ENCODE measurements at places on chromosomes 11 and 22. TPM values are rescaled to one million over a fixed set of nuclear protein-coding genes. Genes with fewer than 3 reads are reported as not detected.

GRCh38 chr22:47148956-47149728 is 386.7 kb downstream of the TBC1D22A start:
- no peak for ATAC-seq

DNA sequence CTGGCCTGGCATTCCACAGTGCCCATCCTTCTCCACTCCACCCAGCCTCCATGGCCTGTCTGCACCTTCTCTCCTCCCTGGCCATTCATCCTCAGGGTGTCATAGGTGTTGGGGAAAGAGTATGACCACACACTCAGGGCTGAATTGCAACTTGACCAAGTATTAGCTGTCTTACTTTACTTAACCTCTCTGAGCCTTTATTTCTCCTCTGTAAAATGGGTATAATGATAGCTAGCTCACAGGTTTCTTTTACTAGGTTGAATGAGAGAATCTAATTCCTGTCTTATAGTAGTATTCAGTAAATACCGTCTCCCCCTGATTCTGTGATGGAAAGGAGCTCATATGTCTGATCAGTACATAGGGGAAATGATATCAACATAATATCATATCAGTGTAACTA is 16.0 kb downstream of the PANX1 start:
- no peak for ATAC-seq

- ATAC-seq: peak; percentile 53
Observed at GRCh38 chr11:88353835-88354496, 16.4 kb upstream of the CTSC start.

Gene SAC3D1
- 20.1 TPM for total RNA-seq

DNA sequence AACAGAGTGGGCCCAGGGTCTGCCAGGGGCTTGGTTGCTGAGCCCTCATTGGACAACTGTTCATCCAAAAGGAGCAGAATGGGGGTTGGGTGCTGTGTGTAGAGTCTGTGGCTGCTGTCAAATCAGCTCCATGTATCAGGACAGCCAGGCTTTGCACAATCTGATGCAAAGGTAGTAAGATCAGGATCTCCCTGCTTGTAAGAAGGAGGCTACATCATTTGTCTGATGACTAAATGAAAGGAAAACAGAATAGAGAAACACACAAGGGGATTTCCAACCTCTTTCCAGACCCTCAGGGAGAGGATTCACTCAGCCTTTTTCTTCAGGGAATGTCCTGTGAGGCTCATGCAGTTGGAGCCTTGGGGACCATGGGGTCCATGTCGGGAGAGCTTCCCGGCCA is 7.2 kb downstream of the MICAL2 start:
- ATAC-seq: peak; percentile 69

DNA sequence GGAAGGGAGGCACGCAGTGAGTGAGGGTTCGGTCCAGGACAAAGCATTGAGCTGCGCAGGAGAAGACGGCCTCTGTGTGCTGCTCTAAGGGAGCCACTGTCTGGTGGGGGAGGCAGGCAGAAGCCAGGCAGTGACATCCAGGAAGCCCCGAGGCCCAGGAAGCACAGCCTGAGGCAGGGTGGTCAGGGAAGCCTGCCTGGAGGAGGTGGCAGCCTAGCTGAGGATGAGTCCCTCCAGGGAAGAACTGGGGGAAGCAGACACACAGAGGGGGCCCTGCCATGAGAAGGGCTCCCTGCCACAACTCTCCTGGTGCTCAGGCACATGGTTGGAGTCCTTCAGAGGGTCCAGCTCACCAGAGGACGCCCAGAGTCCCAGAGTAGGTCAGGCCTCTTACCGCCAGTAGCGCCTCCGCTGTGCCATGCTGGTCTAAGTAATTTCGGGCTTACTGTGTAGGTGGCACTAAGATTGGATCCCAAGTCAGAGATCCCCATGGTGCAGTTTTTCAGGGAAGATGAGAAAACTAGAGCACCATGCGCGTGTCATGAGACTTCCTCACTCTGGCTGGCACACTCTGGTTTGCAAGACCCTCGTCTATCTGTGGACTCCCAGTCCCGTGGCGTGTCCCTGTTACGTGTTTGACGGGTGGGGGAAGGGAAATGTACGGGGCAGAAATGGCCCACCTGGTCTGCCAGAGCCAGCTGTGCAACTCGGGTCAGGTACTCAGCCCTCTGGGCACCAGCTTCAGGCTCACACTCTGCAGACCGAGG is 887.2 kb downstream of the BRD1 start:
- ATAC-seq: no peak

Gene KRTAP5-11
- not detected for total RNA-seq

DNA sequence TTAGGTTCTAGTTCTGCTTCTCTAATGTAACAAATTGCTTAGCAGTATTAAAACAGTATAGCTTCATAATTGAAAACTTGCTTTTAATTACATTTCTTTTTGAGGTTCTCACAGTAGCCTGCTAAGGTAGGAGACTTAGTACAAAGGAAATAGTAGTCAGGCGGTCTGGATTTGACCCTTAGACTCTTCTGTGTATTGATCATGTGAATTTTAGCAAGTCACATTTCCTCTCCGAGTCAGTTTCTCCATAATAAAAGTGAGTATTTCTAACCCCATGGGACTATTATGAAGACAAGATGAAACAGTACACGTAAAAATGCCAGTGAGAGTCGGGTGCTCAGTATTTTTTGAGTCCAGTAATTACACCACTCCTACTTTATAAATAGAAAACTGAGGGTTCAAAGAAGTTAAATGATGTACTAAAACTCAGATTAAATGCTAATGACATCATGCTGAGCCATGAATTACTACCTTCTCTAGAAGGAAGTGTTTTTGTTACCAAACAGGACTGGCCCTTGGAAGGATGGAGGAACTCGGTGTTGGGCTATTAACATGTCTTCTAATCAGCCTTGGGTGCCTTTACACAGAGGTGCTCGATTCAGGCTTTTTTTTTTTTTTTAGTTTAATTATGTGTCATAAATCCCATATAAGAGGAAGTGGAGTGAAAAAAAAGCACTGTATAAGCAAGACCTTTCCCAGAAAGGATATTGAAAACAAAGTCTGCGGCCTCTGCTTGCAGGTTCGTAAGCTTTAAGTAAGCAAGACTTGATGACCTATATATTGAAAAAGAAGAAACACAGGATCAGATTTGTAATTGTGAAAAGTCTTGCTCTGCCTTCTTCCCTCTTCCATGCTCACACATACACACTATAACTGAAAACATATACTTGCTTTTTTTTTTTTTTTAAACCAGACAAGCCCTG is 109.0 kb downstream of the EMSY start:
- peak; percentile 77 for ATAC-seq

Gene C22orf15
- not detected for total RNA-seq

- ATAC-seq: no peak
Observed at GRCh38 chr11:132045107-132045506, 674.7 kb downstream of the NTM start.

- ATAC-seq: no peak
Observed at GRCh38 chr22:48520884-48521588, 1306.6 kb downstream of the BRD1 start.

Gene DKK3
- total RNA-seq: not detected

DNA sequence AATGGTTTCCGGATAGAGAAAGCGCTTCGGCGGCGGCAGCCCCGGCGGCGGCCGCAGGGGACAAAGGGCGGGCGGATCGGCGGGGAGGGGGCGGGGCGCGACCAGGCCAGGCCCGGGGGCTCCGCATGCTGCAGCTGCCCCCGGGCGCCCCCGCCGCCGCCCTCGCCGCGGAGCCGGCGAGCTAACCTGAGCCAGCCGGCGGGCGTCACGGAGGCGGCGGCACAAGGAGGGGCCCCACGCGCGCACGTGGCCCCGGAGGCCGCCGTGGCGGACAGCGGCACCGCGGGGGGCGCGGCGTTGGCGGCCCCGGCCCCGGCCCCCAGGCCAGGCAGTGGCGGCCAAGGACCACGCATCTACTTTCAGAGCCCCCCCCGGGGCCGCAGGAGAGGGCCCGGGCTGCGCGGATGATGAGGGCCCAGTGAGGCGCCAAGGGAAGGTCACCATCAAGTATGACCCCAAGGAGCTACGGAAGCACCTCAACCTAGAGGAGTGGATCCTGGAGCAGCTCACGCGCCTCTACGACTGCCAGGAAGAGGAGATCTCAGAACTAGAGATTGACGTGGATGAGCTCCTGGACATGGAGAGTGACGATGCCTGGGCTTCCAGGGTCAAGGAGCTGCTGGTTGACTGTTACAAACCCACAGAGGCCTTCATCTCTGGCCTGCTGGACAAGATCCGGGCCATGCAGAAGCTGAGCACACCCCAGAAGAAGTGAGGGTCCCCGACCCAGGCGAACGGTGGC is 15.7 kb downstream of the PIK3IP1 start:
- ATAC-seq: no peak

- no peak for ATAC-seq
Observed at GRCh38 chr22:23548501-23549197, 31.4 kb downstream of the IGLL1 start.

Gene KIRREL3
- not detected for total RNA-seq

DNA sequence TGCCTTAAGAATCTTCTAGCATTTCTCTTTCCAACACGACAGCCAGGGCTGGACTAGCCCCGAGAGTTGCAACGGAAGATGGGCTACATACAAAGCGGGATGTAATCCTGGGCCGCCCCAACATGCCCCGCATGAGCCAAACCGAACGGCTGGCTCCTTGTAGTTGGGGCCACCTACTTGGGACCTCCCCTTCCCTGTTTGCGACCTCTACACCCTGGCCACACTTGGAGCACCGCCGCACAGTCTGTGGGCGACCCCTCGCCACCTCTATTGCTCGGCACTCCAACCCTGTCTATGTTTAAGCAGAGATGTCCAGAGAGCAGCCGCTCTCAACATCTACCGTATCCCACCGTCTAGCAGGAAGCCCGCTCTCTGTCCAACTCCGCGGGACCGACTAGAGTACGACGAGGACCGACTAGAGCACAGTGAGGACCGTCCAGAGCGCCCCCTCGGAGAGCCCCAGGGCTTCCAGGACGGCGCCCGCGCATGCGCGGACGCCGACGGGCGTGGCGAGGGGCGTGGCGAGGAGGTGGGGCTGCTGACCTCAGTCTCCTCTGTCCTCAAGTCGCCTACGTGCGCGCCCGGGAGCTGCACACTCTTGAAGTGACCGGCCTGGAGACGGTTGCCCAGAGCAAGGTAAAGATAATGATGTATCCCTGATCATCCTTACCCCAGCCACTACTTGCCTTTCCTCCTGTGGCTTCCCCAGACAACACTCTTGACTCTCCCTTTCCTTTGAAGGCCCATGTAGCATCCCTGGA is 32.3 kb downstream of the NEAT1 start:
- ATAC-seq: peak; percentile 95

Gene KRTAP5-8
- total RNA-seq: not detected

Gene KCNQ1OT1
- total RNA-seq: 0.64 TPM

DNA sequence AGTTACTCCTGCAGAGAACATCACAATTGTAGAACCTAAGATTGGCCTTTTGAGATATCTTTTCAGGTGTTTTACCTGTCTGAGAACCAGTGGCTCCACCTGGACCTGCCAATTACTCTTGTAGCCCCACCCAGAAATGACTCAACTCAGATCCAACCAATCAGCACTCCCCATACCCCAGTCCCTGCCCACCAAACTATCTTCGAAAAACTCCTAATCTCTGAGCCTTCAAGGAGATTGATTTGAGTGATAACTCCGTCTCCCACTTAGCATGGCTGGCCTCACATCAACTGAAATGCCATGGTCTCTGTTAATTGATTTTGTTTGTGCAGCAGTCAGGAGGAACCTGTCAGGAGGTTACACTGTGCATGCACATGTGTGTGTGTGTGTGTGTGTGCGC is 103.6 kb downstream of the MTNR1B start:
- ATAC-seq: no peak

Gene SH3BP1
- 118 TPM for total RNA-seq

- ATAC-seq: no peak
Observed at GRCh38 chr11:66007201-66007634, 4.6 kb upstream of the CST6 start.

DNA sequence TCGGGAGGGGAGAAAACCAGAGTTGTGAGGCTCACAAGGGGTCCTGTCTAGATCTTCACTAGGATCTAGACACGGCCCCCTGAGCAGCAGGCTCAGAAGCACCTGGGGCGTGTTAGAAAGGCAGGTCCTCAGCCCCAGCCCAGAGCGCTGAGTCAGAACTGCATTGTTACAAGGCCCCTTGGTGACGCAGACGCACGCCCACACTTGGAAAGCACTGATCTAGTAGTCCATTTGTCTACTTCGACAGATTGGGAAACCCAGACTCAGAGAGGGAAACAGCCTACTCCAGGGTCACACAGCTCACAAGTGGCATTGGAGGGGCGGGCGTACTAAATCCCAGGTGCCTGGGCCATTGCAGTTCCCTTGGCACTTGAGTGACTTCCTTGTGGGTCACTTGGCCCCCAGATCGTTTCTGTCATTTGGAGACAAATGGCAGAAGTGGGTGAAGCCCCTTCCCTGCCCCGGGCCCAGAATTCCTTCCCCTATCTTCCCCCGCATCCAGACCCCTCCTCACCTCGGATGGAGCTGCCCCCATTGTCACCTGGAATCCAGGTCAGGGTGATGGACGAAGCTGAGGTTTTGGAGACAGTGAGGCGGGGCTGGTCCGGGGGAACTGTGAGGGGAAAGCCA is 110.8 kb downstream of the CEP164 start:
- peak; percentile 78 for ATAC-seq

- no peak for ATAC-seq
Observed at GRCh38 chr22:40919446-40919845, 31.7 kb upstream of the RBX1 start.

GRCh38 chr11:47107744-47108143 is 68.9 kb downstream of the ARFGAP2 start:
- ATAC-seq: no peak

Gene SMIM35
- not detected for total RNA-seq

GRCh38 chr11:31796499-31797189 is 14.5 kb downstream of the PAX6 start:
- no peak for ATAC-seq

DNA sequence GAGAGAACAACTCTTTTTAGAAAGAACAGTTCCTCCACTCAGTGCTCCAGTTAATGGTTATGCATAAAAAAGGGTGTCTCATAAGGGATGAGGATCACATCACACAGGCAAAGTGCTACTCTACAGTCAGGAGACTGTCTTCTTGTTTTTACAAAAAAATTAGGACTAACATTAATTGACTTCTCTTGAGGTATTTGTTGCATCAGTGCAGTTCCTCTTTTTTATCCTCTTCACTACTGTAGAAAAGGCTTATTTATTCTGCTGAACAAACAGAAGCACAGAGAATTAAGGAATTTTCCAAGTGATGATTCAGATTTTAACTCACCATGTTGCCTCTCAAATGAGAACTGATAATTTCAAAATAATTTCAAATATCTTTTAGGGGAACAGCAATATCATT is 1.9 kb downstream of the MMP8 start:
- ATAC-seq: no peak

Gene FOLR3
- not detected for total RNA-seq

Gene MYRF
- 1.2 TPM for total RNA-seq

- ATAC-seq: no peak
Observed at GRCh38 chr11:35418282-35419183, 825 bp downstream of the SLC1A2 start.

DNA sequence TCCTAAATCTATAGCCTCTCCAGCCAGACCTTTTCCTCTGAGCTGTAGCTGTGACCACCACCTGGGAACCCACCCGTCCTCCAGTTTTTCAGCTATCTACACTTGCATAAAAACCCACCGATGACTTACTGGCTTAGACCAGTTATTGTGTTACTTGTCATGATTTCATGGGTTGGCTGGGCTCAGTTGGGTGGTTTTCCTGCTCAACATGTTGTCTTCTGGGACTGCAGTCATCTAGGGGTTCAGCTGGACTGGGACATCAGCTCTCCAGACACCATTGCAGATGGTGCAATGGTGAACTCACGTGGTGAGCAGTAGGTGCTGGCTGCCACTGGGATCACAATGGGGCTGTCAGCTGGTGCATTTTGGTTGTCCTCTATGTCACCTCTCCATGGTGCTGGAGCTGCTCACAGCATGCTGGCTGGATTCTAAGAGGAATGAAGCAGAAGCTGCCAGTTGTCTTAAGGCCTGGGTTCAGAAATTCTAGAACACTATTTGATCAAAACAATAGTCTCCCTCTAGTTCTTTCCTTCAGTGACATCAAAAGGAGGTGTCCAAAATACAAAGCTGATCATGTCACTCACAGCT is 1.3 kb upstream of the SYT13 start:
- ATAC-seq: no peak
